CD4-positive, alpha-beta T cell (primary cell): ENCODE measurements at places on chromosomes 6 and 20.

GRCh38 chr6:147194652-147195411, 9.4 kb upstream of the STXBP5 start:
- H3K27me3 ChIP-seq = no peaks in the 10 kb centered on the region
- H3K4me1 ChIP-seq = no peaks in the 10 kb centered on the region
- DNase-seq = no peak
- H3K27ac ChIP-seq = no peak overlapping the region

DNA sequence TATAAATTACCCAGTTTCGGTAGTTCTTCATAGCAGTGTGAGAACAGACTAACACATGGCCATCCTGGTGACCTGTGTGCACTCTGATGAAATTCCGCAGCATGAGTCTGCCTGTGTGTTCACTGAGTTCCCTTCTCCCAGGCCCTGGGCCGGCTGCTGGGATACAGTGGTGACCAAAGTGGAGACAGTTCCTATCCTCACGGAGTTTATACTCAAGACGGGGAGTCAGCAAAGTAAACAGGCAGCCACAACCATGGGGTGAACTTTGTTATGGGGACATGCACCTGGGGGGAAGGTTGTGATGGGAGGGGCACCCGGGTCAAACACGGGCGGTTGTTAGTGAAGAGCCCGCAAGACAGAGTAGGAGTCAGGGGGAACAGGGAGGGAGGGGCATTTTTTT, 202.0 kb downstream of the CDH4 start:
- no peak for DNase-seq
- H3K4me3 ChIP-seq = no peak overlapping the region
- no peaks in the 10 kb centered on the region for H3K36me3 ChIP-seq
- no peaks in the 10 kb centered on the region for H3K27me3 ChIP-seq
- no peak overlapping the region for H3K27ac ChIP-seq

- no peaks in the 10 kb centered on the region for H3K27me3 ChIP-seq
- no peaks in the 10 kb centered on the region for H3K36me3 ChIP-seq
- H3K4me3 ChIP-seq = peak overlapping the region; percentile 70
- peaks cover 21% of the 10 kb centered on the region for H3K4me1 ChIP-seq
Measured at GRCh38 chr6:26043384-26044139, 43.7 kb upstream of the HFE start.

DNA sequence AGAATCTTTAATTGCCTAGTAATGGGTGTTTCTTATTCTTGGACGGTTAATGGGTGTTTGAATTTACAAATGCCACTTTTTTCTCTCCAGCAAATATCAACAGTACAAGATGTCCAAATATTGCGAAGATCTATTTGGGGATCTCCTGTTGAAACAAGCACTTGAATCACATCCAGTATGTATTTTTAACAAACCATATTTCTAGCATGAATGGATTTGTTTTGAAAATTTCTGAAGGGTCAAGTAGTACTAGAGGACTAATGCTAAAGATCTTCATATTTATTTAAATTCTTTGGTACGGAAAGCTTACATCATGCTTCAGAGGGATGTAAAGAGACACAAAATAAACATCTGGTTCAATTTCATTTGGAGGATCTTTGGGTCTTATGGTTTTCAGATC, 123.9 kb upstream of the LAMP5 start:
- no peak for DNase-seq
- H3K4me1 ChIP-seq = no peaks in the 10 kb centered on the region
- no peaks in the 10 kb centered on the region for H3K27me3 ChIP-seq
- no peak overlapping the region for H3K27ac ChIP-seq
- H3K36me3 ChIP-seq = no peaks in the 10 kb centered on the region
